ENCODE measurements at places on chromosomes 1 and 21.

GRCh38 chr1:246828818-246829217 lies 102.9 kb downstream of the AHCTF1 start:
- DNase-seq: peak; percentile 24

- no peak for DNase-seq
Measured at GRCh38 chr1:241614144-241614543, 26.0 kb downstream of the CHML start.

- no peak for DNase-seq
Measured at GRCh38 chr1:205147191-205147835, 25.5 kb upstream of the RBBP5 start.

GRCh38 chr1:116725798-116726197 lies 28.4 kb upstream of the CD2 start:
- no peak for DNase-seq

GRCh38 chr1:219324629-219325367 lies 151.1 kb downstream of the LYPLAL1 start:
- no peak for DNase-seq

DNA sequence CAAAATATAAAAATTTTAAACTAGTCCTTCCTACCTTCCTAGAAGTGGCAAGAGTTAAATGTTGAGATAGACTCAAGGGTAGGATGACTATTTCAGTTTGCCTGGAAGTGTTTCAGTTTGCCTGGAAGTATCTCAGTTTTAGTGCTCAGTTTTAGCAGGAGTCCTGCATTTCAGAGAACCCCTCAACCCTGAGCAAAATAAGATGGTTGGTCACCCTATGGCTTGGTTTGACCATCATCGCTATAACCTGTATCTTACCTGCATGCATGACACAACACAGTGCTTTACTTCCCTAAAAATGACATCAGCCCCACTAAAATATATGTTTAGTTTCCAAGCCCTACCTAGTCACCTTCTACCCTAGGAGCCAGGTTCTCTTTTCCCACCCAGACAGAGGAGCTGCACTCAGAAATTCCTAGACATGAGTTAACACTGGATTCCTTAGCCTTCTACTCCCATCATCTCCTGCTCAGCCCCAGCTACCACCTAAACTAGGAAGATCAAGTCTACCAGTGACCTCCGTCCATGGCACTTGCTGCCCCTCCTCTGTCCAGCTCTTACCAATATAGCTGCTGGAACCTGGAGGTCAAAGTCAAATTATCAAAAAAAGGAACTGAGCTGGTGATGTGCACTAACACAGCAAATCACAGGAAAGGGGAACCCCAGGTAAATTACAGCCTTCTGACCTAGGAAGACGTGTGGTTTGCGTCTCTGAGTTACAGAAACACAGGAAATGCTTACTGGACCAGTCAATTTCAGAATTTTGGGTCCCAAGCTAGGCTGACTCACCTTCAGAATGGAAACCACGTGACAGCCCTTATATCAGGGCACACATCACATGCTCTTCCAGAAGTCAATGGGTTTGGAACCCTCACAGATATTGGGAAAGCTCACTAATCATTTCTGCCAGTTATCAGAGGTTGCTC lies 2.2 kb upstream of the G0S2 start:
- DNase-seq: no peak

GRCh38 chr1:63563745-63564144 lies 29.5 kb upstream of the PGM1 start:
- DNase-seq: no peak

GRCh38 chr1:223780949-223781348 lies 64.8 kb downstream of the TP53BP2 start:
- no peak for DNase-seq

GRCh38 chr1:55781944-55782482 lies 566.8 kb upstream of the USP24 start:
- DNase-seq: no peak

GRCh38 chr1:222769181-222769580 lies 32.2 kb downstream of the FAM177B start:
- peak; percentile 25 for DNase-seq

DNA sequence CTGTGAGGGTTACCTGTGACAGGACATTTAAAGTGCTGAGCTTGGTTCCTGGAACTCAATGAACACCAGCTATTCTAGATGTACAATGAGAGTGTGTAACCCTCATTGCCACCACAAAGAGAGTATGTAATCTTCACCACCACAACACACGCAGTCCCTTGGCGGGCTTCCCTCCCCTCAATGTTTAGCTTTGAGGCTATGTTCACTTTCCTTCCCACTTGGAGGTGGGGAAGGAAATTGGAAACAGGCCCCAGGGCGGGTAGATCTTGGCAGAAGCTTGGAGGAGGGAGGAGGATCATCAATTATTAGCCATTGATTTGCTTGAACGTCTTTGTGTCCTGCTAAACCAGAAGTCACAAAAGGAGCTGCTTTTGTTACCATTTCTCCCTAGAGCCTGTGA lies 8.3 kb upstream of the COL16A1 start:
- no peak for DNase-seq

DNA sequence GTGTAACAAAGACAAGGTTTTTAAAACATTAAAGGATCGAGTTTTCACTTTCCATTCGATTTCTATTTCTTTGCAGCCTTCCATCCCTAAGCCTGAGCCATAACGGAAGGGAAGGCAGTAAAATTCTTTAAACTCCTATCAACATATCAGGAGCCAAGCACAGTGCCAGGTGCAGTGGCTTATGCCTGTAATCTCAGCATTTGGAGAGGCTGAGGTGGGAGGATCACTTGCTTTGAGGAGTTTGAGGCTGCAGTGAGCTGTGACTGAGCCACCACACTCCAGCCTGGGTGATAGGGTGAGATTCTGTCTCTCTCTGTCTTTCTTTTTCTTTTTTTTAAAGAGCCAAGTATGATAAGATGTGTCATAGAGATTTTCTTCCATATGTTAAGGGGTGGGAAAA lies 217.5 kb upstream of the GREM2 start:
- DNase-seq: no peak

DNA sequence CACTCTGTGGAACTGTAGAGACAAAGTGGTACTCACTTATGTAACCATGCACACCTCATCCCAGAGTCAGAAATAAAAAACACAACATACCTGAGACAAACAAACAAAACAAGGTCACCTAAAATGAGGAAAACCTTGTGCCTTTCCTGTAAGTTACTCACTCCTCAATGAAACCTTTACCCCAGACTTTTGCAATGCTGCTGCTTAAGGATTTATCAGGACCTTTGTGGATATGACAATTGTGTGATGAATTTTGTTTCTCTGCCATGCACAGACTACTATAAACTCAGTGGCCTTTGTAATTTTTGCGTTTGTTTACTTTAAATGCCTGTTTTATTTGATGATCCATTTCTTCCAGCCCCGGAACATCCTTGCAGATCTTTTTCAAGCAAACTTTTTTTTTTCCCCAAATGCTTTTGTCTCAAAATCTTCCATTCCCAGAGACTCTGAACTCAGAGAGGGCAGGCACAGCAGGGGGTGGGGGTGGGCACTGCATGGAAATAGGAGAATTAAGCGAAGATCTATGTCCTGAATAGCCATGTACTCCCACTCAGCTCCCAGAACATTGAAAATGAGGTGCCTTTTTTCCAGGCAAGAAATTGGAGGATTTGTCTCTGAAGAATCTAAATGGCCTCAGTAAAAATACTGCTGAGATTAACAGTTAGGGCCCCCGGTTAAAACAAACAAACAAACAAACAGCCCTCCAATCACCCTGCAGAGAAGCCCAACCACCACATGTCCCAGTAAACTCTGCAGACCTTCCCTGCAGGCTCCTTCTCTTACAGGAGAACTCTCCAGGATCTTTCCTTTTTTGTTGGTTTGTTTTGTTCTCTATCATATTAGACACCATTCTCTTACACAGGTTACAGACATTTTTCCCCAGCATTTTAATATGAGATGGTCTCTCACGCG lies 22.6 kb upstream of the SIM2 start:
- no peak for DNase-seq

DNA sequence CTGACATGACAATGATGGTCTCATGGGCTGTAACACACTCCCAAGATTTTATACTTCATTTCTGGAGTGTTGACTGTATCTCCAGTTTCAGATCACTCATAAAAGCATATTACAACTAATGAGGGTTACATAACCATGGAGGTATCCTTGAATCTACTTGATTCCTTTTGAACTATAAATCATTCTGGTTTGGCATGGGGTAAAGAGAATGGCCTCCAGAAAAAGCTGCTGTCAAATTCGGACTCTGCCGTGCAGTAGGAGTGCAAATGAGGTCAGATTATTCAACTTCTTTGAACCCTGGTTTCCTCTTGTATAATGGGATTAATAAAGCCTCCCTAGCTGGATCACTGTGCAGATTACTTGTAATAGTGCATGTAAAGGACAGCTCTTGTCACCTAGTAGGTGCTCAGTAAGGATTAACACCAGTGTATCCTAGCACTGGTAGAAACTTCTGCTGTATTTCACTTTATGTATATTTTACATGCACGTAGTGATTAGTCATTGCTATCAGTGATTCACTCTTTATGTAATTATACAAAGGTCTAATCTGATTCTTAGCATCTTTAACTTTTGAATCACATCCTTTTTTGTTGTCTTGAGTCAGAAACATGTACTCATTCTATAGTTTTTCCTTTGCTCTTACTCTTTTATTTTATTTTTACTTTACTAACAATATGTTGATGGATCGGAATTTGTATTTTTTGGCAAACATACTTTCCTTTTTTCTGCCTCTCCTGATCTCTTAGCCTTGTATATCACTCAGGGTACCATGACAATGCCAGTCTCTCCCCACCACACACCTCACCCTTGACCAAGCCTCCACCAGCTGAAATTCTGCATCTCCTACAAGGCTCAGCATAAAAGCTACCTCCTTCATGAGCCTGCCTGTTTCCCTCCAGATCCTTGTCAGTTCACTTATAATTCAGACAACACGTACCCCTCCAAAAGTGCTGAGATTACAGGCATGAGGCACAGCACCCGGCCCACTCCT lies 3.2 kb downstream of the LRRC8C start:
- no peak for DNase-seq

GRCh38 chr1:17772615-17773212 lies 17.6 kb downstream of the ACTL8 start:
- DNase-seq: no peak

GRCh38 chr21:39131791-39132190 lies 51.5 kb downstream of the PSMG1 start:
- DNase-seq: no peak

DNA sequence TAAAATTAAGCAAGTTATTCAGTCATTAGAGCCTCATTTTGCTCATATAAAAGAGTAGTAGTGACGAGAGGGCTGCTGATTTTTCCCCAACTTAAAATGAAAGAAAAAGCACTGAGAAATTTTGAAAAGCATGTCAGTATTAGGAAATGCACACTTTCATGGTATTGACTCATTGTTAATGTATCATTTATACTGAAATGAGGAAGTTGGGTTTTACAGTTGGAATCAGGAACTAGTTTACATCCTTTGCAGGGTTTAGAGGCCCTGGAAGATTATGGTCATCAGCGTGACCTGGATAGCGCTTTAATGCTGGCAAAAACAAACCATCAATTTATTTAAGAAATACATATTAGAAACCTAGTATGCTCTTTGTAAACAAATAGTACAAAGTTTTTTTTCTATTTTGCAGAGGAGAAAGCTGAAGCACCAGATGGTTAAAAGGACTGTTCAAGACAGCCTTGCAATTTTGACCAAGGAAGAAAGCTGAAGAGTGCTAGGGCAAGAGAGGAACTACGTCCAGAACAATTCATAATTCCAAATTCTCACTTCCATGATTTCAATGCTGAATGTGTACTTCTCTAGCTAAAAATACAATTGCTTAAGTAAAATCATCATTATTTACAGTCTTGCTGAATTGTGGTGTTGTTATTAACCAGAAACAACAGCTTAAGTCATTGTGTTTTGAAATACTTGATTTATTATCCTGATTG lies 94.8 kb upstream of the SGIP1 start:
- no peak for DNase-seq

DNA sequence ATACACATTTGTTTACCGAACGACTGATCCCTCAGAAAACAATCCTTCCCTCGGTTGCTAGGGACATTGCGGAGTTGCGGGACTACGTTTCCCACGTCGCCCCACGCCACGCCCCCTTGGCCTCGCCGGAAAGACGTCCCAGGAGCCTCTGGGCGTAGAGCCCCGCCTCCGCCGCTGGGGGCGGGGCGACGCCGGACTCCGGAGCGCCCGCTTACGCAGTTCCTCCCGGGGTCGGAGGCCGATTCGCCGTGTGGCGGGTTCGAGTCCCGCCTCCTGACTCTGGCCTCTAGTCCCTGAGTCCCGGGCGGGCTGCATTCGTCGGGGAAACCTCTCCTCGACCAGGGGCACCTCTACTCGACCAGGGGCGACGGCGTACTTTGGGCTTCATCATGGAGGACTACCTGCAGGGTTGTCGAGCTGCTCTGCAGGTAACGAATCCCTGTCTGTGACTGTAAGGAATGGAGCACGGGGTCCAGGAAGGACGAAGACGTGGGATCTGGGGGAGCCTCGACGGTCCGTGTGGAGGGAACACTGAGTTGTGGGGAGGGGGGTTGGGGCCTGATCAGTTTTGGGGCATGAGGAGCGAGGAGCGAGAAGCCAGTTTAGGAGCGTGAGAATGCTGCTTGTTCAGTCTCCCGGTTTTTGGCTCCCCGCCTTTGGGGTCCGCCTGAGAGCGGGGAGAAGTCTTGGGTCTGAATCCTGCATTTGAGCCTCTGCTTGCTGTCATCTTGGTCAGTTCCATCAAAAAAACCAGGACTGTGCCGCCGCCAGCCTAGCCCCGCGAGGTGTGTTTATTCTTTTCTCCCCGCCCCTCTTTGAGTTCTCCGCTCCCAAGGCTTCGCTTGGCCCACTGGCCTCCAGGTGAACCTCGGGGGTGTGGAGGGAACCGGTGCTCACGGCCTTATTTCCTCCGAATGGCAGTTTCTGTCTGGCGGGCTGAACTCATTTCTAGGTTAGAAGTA lies at the start of gene PRUNE1:
Gene PRUNE1 (plus strand): TSS at position 206 of the 962 bp plus-strand sequence. CDS start 184 bp downstream, at position 390.
- peak; percentile 91 for DNase-seq

DNA sequence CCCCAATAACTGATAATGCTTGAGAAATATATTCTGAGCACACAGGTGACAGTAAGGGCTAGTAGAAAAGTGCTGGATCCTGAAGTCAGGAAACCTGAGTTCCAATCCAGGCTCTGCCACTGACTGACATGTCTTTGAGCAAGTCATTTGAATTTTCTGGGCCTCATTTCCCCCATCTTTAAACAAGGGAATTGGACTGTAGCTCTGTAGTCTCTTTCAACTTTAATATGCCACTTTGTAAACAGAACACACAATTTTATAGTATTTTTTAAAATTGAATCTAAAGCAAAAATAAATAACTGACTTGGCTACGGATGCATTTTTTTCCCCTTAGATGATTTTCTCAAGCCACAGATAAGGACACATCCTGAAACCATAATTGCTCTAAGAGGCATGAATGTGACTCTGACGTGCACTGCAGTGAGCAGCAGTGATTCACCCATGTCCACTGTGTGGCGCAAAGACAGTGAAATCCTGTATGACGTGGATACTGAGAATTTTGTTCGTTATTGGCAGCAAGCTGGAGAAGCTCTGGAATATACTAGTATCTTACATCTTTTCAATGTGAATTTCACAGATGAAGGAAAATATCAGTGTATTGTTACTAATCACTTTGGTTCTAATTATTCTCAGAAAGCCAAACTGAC lies 37.0 kb downstream of the LRIG2 start:
- DNase-seq: no peak

DNA sequence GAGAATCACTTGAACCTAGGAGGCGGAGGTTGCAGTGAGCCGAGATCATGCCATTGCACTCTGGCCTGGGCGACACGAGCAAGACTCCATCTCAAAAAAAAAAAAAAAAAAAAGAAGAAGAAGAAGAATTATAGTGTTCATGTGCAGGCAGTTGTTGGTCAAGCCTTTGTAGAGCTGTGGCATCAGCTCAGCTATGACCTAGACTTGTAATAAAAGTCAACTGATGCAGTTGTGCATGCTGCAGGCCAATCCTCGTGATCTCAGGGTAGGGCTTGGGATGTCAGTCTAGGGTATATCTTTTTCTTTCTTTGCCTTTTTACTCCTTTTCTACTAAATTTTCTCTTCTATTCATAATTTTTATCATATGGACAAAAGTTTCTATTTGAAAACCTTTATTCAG lies 76.2 kb downstream of the C1orf21 start:
- no peak for DNase-seq

Measured in CMK (cell line).